ENCODE measurements at places on chromosomes 7 and 10. TPM values are rescaled to one million over a fixed set of nuclear protein-coding genes. Genes with fewer than 3 reads are reported as not detected.

Gene GSTO2
- total RNA-seq = 1.7 TPM

Gene AGFG2
- total RNA-seq = 4.3 TPM

Gene CLDN4
- 0.43 TPM for total RNA-seq

Gene SMKR1
- not detected for total RNA-seq

Gene SPAM1
- not detected for total RNA-seq

Gene OR9A4
- not detected for total RNA-seq

Gene UMAD1
- total RNA-seq = 10.2 TPM

Gene ITGA8
- under 0.01 TPM for total RNA-seq

Gene MIOS
- 19.1 TPM for total RNA-seq

Gene NRG3
- total RNA-seq = not detected

Gene HECW1
- total RNA-seq = 0.79 TPM

Gene ZNF804B
- not detected for total RNA-seq

Gene LIPN
- not detected for total RNA-seq

Gene SYT15
- under 0.01 TPM for total RNA-seq

Gene COL17A1
- 0.94 TPM for total RNA-seq

Gene MYO1G
- total RNA-seq = under 0.01 TPM

Gene KNDC1
- 3.3 TPM for total RNA-seq

Gene CDH23
- total RNA-seq = 0.17 TPM

Gene PON1
- not detected for total RNA-seq

Measured in bronchial smooth muscle cell (primary cell).